Left lung (tissue), 14 donors: ENCODE measurements at places on chromosomes 11 and 22. TPM values are rescaled to one million over a fixed set of nuclear protein-coding genes. Genes with fewer than 3 reads are reported as not detected.
A peak's percentile ranks its signal among the peaks of the same experiment; 100 is the strongest.

DNA sequence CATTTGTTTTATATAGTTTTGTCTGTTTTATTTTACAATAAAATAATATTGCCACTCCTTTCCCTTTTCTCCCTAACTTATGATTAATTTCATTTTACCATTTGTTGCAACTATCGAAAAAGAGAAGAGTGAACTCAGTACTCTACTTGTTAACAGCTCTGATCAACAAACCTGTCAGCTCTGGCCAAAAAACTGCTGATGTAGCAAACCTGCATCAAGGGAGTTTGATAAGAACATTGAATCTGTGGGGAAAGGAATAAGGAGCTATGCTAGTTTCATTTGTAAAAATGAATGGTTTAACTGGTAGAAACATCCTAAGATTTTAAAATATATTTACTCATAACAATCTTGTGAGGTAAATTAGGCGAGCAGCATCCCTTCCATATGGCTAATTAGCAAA lies 42.9 kb downstream of the EIF4ENIF1 start:
- H3K27me3 ChIP-seq, result no peaks in the 10 kb centered on the region
- no peak overlapping the region for H3K27ac ChIP-seq
- peaks cover 83% of the 10 kb centered on the region for H3K36me3 ChIP-seq

GRCh38 chr11:132999031-132999430 lies 533.3 kb downstream of the OPCML start:
- DNase-seq, result no peak
- H3K27ac ChIP-seq, result no peak overlapping the region
- peaks cover 21% of the 10 kb centered on the region for H3K27me3 ChIP-seq
- no peaks in the 10 kb centered on the region for H3K36me3 ChIP-seq
- H3K4me3 ChIP-seq, result no peak overlapping the region
- no peaks in the 10 kb centered on the region for H3K4me1 ChIP-seq

DNA sequence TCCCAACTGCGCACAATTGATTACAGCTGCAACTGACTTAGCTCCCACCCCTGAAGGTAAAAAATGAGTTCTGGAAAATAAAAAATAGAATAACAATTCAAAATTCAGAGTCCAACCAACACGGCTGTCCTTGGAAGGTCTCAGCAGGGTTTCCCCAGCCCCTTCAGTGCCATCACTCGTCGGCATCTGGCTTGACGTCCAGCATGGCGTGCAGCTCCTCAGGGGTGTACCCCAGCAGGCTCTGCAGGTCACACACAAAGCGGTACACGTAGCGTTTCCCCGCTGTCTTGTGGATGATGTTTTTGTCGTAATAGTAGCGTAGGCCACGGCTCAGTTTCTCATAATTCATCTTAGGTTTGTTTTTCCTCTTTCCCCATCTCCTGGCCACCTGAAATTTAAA lies 125.2 kb downstream of the ETS1 start:
- H3K4me1 ChIP-seq, result peaks cover 51% of the 10 kb centered on the region
- H3K4me3 ChIP-seq, result no peak overlapping the region
- no peaks in the 10 kb centered on the region for H3K36me3 ChIP-seq
- no peaks in the 10 kb centered on the region for H3K27me3 ChIP-seq
- no peak overlapping the region for H3K27ac ChIP-seq

GRCh38 chr22:46047841-46048595 lies 71.1 kb upstream of the WNT7B start:
- H3K36me3 ChIP-seq, result no peaks in the 10 kb centered on the region
- H3K4me3 ChIP-seq, result no peak overlapping the region
- peak overlapping the region; percentile 89 for H3K27ac ChIP-seq
- H3K4me1 ChIP-seq, result peaks cover 36% of the 10 kb centered on the region
- no peaks in the 10 kb centered on the region for H3K27me3 ChIP-seq
- DNase-seq, result peak; percentile 75

The TRIM51 gene
- polyA plus RNA-seq, result not detected
